ENCODE measurements at places on chromosomes 3 and 15.
A peak's percentile ranks its signal among the peaks of the same experiment; 100 is the strongest.

GRCh38 chr3:98906230-98906629, 4.7 kb upstream of the DCBLD2 start:
- peak; percentile 74 for DNase-seq

- DNase-seq, result no peak
Measured at GRCh38 chr3:172202797-172203196, 163.4 kb downstream of the FNDC3B start.

DNA sequence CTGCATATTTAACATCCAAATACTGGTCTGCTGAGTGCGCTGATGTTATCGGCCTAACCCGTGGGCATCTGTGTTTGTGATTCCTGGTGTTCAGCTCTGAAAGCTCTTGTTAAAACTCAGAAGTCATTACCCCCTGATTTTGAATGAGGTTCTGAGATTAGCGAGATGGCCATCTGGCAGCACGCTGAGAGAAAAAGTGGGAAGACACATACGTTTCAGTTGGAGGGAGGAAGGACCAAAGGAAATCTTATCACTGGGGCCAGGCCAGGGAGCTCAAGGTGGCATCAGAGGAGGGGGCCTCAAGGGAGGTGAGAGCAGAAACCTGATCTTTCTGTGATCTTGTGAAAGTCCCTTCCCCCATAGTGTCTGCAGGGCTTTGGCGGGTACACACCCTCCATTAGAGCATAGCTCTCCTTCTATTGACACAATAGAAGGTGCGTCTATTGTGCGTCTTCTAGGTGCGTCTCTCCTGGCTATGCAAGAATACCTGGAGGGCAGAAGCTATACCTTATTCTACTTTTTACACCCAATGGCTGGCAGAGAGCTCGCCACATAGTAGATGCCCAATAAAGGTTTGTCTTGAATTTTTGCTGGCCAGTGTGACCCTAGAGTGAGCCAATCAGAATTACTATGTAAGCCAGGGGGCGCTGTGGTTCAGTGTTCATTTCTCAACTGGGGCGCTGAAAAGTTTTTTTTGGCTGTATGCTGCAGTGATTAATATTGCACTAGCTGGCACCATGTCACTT, 182.4 kb downstream of the SHQ1 start:
- peak; percentile 11 for DNase-seq

- DNase-seq, result no peak
Measured at GRCh38 chr3:124829819-124830554, 57.2 kb downstream of the ITGB5 start.
